ENCODE measurements at places on chromosomes 2 and 18.

- no peak for DNase-seq
These were observed 6.2 kb downstream of the IMPA2 start for GRCh38 chr18:11987527-11987926.

DNA sequence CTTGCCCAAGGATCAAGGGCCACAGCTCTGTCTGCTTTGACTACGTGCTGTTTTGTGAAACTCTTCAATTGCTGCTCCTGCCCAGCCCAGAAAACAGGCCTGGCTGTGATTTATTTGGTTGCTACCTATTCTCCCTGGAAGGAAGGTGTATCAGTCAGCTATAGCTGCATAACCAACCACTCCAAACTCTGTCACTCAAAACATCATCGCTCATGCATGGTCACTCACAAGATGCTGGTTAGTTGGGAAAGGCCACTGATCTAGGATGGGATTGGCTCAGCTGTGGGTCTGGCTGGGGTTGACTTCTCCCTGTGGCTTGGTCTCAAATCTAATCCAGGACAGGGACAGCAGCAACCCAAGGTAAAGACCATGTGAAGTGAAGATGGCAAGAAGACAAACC lies 14.6 kb downstream of the TEX51 start:
- DNase-seq: no peak

GRCh38 chr2:55051026-55051866 lies 995 bp upstream of the RTN4 start:
- DNase-seq: no peak

GRCh38 chr18:47283476-47283875 lies 32.0 kb upstream of the SKOR2 start:
- DNase-seq: no peak

DNA sequence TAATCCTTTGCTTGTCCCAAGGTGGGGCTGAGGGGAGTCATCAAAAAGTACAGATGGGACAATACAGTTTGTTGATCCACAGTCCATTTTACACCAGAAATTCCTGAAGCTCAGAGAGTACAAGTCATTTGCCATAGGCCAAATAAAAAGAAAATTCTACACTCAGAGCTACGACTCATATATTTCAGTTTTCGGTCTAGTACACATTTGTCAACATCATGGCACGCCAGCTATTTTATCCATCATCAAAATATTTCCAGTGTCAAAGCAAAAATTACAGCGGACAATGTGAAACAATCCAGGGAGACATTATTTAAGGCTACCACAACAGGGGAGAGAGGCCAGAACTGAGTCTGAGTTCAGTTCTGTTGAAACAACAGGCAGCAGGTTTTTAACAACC lies 587.5 kb upstream of the DSEL start:
- DNase-seq: no peak
